ENCODE measurements at places on chromosomes 3 and 15. TPM values are rescaled to one million over a fixed set of nuclear protein-coding genes. Genes with fewer than 3 reads are reported as not detected.

- DNase-seq, result no peak
Measured at GRCh38 chr3:12903881-12904280, 62.5 kb upstream of the RPL32 start.

- DNase-seq, result no peak
Measured at GRCh38 chr3:134694466-134694865, 43.6 kb upstream of the KY start.

DNA sequence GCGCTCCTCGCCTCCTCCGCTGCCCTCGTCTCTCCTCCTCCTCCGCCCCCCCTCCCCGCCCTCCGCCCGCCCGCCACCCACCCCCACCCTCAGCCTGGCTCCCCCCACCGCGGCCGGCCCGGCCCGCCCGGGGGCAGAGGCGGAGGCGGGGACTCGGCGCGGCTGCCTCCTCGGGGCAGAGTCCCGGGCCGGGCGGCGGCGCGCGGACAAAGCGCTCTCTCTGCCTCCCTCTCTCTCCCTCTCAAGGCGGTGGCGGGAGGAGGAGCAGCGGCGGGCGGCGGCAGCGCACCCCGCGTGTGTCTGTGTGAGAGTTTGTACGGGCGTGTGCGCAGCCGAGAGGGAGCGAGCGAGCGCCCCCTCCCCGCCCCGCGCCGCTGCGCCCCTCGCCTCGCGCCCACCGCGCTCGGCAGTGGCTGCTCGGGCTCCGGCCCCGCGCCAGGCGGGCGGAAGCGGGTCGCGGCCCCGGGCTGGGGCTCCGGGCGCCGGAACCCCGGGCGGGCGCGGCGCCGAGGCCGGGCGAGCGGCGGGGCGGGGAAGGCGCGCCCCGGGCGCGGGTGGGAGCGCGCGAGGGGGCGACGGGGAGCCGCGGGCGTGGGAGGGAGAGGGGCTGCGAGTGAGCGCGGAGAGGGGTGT lies at the start of gene IGF2BP2:
TSS of gene IGF2BP2 (minus strand) at position 37 of the 633 bp plus-strand sequence. CDS start 82 bp downstream, outside the sequence.
- DNase-seq, result peak; percentile 87

Gene GPR87
- total RNA-seq, result 1.0 TPM

DNA sequence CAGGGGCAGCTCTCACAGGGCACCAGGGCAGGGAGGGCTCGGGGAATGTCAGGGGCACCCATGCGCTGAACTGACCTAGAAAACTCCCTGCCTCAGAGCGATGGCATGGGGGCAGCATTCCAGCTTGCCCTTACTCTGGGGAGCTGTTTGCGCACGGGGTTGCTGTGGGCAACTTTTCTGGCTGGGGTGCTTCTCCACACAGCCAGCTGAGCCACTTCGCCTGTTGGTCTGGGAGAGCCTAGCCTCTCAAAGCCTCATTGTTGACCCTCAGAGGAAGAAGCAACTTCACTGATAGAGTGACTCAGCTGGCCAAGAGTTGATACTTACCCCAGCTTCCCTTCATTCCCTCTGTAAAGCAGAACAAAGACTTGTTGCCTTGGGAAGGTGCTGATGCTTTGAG lies 42.6 kb upstream of the MRPS22 start:
- no peak for DNase-seq

DNA sequence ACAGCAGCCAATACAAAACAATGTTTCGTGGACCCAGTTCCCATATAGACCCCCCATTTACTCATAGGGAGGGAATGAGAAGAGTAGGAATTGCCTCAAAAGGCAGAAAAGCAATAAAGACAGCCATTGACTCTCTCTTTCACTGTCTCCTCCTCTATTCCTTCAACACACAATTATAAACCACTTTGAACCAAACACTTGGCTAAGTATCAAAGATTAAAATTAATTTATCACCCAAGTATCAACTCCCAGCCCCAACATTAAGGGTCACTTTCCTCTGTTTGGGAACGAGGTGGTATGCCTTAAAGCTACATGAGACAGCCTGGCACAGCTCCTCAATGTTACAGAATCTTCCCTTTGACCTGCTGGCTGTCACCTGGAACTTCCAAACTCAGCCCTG lies 16.4 kb upstream of the LRIG1 start:
- no peak for DNase-seq

DNA sequence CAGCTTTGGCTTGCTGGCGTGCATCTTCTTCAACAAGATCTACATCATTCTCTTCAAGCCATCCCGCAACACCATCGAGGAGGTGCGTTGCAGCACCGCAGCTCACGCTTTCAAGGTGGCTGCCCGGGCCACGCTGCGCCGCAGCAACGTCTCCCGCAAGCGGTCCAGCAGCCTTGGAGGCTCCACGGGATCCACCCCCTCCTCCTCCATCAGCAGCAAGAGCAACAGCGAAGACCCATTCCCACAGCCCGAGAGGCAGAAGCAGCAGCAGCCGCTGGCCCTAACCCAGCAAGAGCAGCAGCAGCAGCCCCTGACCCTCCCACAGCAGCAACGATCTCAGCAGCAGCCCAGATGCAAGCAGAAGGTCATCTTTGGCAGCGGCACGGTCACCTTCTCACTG lies 40.6 kb upstream of the CSTA start:
- DNase-seq, result no peak

Gene EBLN2
- 7.8 TPM for total RNA-seq

DNA sequence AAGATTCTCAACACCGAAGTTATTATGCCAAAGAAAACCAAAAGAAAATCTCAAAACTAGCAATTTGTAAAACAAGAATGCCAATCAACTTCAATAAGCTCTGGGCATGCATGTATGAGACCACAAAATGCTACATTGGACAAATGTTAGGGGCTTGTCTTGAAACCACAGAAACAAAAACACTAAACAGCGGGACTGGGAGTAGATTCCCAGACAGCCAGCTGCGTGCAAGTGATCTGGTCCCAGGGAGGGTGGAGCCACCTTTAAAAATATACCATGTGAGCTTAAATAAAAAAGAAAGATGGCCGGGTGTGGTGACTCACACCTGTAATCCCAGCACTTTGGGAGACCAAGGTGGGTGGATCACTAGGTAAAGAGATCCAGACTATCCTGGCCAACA lies 163.6 kb upstream of the PRICKLE2 start:
- no peak for DNase-seq

GRCh38 chr3:124221422-124221821 lies 229.5 kb upstream of the ROPN1 start:
- no peak for DNase-seq

GRCh38 chr15:81572190-81572589 lies 198.2 kb upstream of the TMC3 start:
- no peak for DNase-seq

DNA sequence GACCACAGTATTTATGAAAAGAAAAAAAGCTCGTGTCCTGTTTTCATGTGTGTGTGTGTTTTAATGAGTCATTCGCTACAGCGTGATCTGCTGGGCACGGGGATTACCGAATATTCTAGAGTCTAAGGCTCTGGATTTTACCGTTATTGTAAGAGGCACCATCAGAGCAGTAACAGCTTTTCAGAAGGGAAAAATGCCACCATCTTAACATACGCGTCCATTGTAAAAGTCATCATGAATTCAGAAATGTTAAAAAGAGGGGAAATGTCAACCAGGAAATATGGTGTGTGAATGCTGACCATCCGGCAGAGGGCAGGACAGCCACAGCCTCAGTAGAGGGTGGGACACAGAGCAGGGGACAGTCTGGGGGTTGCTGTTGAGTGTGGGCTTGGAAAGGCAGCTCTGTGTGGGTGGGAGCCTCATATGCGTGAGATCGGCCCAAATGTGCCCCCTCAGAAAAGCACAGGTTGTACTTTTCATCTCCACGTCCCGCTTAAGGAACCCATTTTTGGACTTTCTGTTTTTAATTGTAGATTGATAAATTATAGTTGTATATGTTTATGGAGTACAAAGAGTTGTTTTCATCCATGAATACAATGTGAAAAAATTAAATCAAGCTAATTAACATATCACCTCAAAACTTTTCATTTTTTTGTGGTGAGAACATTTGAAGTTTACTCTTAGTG lies 69.6 kb downstream of the ASB7 start:
- DNase-seq, result no peak

GRCh38 chr3:140822401-140823047 lies 119.1 kb upstream of the SLC25A36 start:
- DNase-seq, result no peak

Gene BLM
- total RNA-seq, result 64.1 TPM

- no peak for DNase-seq
Measured at GRCh38 chr3:159632851-159633250, 355.8 kb upstream of the IL12A start.

Gene SLC22A13
- total RNA-seq, result 0.47 TPM

All from activated CD4-positive, alpha-beta T cell treated with anti-CD3 and anti-CD28 coated beads, Interleukin-2, amount 10 ng/mL, durations not matched to agents 24 days and 14 days (primary cell).